IgD-negative memory B cell (primary cell): ENCODE measurements at places on chromosomes 7 and 10. TPM values are rescaled to one million over a fixed set of nuclear protein-coding genes. Genes with fewer than 3 reads are reported as not detected.

UFSP1 gene
- 2.5 TPM for polyA plus RNA-seq

ECD gene
- 29.7 TPM for polyA plus RNA-seq

DEPP1 gene
- polyA plus RNA-seq: not detected

GNG11 gene
- polyA plus RNA-seq: 2.6 TPM

DPY19L1 gene
- polyA plus RNA-seq: 1.1 TPM

CHST3 gene
- not detected for polyA plus RNA-seq

GRM3 gene
- not detected for polyA plus RNA-seq

ITIH2 gene
- not detected for polyA plus RNA-seq

CABCOCO1 gene
- polyA plus RNA-seq: not detected
